ENCODE measurements at places on chromosomes 16 and 17. TPM values are rescaled to one million over a fixed set of nuclear protein-coding genes. Genes with fewer than 3 reads are reported as not detected.

The KRTAP3-2 gene
- not detected for total RNA-seq

The KRT28 gene
- total RNA-seq: not detected

The PDILT gene
- not detected for total RNA-seq

GRCh38 chr16:70437017-70437581 lies 1.8 kb downstream of the ST3GAL2 start:
- DNase-seq: no peak

DNA sequence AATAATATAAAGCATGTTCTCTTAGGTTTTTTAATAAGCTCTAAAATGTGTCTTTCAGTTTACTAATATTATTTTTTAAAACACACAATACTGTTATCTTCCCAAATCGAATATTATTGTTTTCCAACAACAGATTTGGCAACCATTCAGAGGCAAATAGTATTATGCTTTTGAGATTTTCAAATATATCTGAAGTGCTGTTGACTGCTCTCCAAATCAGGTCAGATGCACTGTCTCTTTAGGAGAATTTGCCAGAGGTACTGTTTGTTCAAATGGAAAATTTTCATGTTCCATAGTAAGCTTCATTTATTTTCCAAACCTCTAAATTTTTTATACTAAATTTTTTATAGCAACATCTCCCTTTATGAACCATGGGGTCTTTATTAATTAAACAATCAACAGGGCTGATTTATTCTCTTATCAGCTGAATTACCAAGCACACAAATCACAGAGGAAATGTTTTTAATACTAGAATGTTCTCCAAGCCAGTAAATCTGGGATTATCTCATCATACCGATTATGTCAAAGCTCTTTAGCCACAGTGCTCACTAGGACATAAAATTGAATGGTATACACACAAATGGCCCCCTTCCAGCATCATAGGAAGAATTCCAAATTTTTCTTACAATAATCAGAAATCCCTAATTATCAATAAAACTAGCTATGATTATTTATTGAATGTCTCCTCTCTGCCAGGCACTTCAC lies 108.8 kb upstream of the HLF start:
- DNase-seq: no peak

DNA sequence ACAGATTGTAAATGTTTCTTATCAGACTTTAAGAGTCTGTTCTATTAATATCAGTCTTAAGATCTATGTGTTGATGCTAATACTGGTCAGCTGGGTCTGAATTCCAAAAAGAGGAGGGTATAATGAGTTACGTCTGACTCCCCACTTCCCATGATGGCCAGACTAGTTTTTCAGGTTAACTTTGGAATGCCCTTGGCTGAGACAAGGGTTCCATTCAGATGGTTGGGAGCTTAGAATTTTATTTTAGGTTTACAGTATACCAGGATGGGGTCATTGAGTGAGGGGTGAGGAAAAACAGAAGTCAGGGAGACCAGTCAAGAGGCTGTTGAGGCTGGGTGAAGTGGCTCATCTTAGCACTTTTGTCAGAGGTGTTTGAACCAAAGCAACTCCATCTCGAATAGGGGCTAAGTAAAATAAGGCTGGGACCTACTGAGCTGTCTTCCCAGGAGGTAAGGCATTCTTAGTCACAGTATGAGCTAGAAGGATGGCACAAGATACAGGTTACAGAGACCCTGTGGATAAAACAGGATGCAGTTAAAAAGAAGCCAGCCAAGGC lies 2.9 kb upstream of the TMEM231 start:
- DNase-seq: no peak

- no peak for DNase-seq
These were observed 55.7 kb upstream of the CACNG5 start for GRCh38 chr17:66779237-66779606.

DNA sequence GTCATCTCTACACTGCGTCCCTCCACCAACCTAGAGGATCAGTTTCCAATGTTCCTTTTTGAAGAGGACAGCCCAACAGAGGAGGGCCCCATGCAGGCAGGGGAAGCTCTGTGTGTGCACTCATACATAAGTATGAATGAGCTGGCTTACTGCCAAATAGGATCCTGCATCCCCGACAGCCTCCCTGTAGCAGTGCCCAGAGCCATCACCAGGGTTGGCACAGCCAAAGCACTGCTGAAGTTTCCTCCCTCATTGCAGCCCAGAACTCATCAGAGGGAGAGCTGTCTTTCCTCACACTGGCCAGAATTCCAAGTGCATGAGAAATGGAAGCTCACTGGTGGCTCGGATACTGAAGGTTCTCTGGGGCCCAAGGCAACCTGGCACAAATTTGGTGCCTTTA lies 114.4 kb downstream of the ASIC2 start:
- DNase-seq: no peak

DNA sequence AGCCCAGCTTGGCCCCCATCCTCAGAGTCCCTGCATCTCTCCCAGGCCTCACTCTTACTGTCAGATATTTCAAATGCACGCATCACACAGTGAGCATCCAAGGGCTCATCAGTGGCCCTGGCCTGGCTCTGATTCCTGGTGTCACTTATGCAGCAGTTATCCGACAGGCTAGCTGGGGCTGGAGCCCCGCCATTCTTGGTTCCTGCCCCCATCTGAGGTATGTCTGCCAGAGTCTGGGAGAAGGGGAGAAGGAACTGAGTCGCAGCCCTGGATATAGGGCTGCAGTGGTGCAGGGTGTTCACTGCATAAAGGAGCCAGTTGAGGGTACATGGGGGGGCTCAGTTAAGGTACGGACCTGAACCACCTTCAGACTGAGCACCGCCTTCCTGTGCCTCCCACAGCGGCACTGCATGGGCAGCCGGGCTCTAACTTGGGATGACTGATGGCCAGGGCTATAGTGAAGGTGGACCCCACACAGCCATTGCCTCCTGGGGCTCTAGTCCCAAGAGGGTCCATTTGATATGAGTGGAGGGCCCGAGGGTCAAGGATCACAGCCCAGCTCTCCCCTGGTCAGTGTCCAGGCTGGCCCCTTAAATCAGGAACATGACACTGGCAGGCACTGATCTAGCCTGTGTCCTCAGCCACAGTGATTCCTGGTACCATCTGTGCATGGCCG lies 1.8 kb upstream of the RASD1 start:
- DNase-seq: no peak

DNA sequence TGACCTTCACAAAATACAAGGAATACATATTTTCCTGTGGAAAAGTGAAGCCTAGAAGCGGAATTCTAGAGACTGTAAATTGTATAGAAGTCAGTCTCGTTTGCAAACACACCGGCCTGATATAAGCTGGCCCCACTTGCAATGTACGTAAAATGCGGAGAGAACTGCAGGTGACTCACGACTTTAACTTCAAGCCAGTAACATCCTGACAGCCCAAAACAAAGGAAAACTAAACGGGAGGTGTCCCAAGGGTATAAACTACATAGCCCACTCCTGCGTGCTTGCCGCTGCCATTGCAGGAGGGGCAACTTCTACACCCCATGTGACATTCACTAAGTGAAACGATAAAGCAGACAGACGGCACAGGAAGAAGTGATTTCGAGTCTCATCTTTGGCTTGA lies 101.6 kb downstream of the CYTH1 start:
- DNase-seq: no peak

GRCh38 chr16:88578446-88579313 lies 8.5 kb downstream of the ZC3H18 start:
- no peak for DNase-seq

DNA sequence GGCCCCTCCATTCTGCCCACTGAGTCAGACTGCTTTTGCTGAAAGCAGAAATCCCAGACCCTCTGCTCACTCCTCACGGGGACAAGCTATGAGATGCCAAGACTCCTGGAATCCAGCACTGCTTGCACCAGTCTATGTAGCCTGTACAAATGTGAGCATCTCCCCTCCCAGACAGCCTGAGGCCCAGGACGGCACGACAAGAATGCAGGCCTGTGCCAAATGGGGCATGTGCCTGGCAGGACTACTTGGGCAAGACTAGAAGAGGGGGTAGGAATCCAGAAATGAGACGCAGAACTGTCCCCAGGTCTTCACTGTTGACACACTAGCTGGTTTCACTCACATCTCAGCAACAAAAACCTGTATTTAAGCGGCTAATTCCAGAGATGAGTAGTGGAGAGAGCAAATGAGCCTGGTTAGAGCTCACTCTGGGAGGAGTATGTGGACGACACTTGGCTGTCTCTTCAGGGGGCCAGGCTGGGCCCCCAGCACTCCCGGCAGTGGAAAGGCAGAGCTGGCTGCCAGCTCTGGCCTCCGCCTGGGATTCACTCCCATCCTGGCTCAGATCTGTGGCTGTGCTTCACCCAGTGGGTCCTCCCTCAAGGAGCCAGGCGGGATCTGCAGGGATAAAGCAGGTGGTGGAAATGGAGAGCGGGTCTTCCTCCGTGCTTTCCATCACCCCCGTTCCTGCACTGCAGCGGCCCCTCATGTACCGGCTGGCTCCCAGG lies 2.9 kb upstream of the MYO1C start:
- DNase-seq: no peak
